ENCODE measurements at places on chromosomes 4 and X. TPM values are rescaled to one million over a fixed set of nuclear protein-coding genes. Genes with fewer than 3 reads are reported as not detected.

GRID2 gene
- not detected for total RNA-seq

CPXCR1 gene
- not detected for total RNA-seq

GRCh38 chr4:37946503-37947179, 13.6 kb upstream of the PTTG2 start:
- DNase-seq = no peak

POLR2B gene
- 103 TPM for total RNA-seq

GRCh38 chr4:157824021-157824420, 348.8 kb downstream of the GASK1B start:
- DNase-seq = no peak

DNA sequence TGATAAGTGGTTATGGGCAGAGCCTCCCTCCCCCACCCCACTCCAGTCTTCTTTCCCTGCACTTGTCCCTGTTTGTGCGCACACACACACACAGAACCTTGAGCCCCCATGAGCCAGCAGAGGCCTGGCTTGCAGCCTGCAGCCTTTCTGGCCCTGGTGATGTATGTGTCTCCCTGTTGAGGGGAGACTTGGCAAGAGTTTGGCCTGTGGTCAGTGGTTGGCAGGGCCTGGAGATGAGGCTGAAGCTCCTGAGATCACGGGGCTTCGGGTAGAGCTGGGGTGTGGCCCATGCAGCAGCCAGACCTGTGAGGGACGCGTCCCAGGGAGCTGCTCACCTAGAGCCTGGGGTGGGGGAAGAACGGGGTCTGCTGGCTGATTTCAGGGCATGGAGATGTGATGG, 2.3 kb downstream of the GPR173 start:
- peak; percentile 32 for DNase-seq

DNA sequence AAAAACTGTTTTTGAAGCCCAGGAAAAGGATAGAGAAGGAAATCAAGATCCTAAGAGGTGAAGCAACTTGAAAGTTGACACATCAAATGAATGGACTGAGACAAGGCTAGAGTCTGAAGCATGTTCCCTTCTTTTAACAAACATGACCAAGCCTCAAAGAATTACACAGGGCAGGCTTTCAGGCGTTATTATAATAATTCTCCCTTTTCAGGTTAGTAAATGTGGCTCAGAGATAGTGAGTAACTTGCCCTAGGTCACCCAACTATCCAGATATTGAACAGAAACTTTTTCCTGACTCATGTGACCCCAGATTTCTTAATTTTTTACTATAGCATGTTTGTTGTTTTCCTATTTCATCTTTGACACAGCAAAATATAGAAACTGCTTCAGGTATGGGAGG, 91.7 kb downstream of the PPP1R2C start:
- no peak for DNase-seq

CT45A1 gene
- not detected for total RNA-seq

ANXA3 gene
- 10.8 TPM for total RNA-seq

SMIM43 gene
- total RNA-seq = 3.4 TPM

GRCh38 chr4:153467897-153468262, 1.7 kb downstream of the TMEM131L start:
- no peak for DNase-seq

- no peak for DNase-seq
Observed at GRCh38 chr4:83894831-83895230, 358.9 kb downstream of the GPAT3 start.

DNA sequence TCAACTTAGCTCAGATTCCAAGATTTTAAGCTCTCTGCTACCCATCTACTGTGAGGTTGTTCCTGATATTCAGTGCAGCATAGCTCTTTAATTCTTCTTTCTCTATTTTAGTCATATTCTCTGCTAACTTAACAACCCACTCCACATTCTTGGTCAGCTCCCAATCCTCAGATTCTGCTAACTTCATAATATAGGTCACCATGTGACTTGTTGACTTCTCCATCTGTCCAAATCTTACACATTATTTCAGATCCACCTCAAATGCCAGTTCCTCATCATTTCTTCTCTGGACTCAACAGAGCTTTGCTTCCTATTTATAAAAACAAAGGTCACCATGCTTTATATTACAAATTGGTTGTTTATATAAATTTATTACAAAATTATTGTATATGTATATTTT, 29.3 kb upstream of the RXFP1 start:
- no peak for DNase-seq

GRCh38 chr4:110211007-110211769, 12.8 kb upstream of the ELOVL6 start:
- DNase-seq = peak; percentile 3

- DNase-seq = no peak
Observed at GRCh38 chrX:104172121-104172520, 5.9 kb downstream of the FAM199X start.

- no peak for DNase-seq
Observed at GRCh38 chr4:182213004-182213403, 30.2 kb upstream of the TENM3 start.

DNA sequence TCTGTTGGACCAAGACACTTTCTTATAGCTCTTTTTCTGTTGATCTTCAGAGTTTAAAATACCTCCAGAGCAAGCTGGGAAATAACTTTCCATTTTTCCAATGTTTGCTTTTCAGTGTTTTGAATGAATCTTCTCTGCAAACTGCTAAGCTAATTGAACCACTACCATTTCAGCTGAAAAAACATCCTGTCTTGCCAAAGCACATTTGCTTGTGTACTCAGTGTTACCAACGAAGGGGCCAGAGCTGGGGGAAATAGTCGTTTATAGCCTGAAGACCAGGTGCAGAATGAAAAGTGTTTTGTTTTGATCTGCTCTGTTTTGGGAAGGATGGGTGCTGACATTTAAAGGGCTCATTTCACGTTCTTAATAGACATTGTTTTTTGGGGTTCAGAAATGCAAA, 88.4 kb upstream of the CLNK start:
- no peak for DNase-seq

IGFBP7 gene
- total RNA-seq = 332 TPM

DMD gene
- total RNA-seq = 11.5 TPM

DNA sequence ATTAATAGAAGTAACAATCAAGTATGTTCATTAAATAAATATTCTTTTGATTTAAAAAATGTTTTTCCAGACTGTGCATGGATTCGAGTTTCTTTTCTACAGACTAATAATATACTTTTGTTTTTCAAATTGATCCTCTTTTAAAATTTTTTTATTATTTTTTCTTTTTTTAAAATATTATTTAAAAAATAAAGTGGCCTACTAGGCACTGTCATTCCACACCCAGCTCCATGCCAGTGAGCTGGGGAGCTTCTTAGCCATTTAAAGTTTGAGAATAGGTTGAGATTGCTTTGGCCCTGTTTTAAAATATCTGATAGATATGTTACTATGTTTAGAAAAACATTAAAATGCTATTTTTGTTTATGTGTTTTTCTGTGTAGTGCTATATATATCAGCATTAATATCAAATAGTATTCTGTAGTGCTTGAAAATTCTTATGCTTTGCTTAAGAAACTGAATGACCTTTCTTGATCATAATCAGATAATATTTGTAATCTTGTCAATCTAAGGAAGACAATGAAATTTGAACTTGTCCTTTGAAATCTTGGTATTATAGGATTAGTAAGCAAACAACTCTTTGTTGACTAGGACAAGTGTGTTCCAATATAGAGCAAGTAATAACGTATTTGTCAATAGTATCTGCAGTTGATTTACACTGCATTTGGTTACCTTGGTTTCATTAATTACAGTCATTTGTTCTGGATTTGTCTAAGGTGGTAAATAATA, 12.6 kb downstream of the PCDH10 start:
- no peak for DNase-seq

ENOX2 gene
- total RNA-seq = 9.1 TPM

DNA sequence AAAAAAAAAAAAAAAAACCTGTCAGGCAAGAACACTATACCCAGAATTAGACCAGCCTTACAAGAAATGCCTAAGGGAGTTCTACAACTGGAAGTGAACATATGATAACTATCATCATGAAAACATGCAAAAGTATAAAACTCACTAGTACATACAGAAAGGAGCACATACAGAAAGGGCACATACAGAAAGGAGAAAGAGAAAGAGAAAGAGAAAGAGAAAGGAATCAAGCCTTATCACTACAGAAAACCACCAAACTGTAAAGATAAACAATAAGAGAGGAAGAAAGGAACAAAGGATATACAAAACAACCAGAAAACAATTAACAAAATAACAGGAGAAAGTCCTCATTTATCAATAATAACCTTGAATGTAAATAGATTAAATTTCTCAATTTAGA, 50.4 kb downstream of the PHKA1 start:
- DNase-seq = no peak

DNA sequence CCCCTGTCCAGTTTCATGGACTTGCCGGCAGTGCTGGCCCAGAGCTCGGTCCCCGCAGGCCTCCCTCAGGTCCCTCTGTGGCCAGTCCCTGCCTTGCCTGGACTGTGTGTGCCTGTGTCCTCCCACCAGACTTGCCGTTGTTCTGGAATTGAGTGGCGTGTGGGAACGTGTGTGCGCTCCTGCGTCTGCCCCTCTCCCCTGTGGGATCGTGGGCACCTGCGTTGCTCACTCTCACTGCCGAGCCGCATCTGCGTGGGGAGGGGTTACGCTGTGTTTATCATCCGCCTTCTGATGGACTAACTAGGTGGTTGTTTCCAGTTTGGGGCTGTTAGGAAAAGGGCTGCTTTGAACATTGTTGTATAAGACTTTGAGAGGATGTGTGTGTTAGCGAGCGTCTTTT, 21.2 kb downstream of the PCGF3 start:
- no peak for DNase-seq

- no peak for DNase-seq
Observed at GRCh38 chr4:156710365-156711192, 261.0 kb downstream of the PDGFC start.

- DNase-seq = no peak
Observed at GRCh38 chrX:155148724-155149537, 67.3 kb upstream of the VBP1 start.

DNA sequence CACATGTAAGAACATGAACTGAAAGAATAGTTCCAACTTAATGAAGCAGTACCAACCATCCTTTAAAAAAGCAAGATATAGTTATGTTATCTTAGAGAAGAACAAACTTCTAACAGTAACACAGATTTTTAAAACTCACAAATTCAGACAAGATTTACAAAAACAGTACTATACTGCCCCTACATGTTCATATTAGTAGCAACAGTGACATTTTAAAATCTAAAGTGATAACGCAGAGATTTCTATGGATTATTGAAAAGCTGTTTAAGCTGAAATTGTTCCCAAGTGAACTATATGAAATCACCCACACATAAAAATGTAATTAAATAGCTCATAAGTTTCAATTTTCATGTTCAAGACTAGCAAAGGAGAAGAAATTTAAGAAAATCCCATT, 166.0 kb downstream of the FBXW7 start:
- DNase-seq = no peak

DNA sequence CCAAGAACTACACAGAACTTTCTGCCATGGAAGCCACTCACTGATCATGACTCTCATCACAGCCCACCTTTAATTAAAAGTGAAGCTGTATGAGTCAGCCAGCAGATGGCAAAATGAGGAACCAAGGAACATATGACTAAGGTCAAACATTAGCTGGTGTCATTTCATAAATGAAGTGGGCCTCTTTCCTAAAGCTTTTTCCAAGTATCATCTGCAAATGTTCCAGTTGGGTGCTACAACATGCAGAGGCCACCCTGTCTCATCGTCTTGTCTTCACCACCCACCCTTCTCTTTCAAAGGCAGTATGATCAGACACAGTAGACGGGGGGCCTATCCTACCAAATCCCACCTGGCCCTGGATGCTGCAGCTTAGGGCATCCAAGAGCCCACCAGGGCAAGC, 9.2 kb upstream of the EOLA1 start:
- DNase-seq = no peak

DNA sequence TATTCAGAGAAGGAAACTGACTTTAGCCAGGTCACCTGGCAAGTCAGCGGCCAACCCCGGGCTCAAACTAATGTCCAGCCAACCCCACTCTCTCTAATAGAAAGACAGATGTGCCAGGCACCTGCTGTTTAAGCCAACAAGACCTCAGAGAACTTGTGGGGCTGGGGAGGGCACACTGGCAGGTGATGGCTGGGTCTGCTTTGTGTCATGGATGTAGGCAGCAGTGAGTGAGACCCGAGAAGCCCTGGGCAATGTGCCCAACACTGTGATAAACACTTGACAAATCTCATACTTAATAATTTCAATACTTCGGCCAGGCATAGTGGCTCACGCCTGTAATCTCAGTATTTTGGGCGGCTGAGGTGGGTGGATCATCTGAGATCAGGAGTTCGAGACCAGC, 9.0 kb upstream of the CD99L2 start:
- DNase-seq = no peak

DNA sequence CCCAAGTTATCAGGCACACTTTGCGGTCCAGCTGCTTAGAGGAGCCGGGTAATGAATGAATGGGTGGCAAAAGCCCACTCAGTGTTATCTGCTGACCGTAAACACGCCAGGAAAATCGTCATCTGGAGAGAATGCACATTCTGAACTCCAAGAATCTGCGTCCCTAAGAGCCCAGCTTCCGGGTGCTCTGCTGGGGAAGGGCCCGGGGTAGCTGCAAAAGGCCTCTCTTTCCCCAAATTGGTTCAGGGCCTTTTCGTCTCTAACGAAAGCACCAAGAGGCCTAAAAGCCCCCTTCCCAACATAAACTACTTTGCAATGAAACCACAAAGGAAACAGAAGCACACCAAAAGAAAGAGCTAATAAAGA, 1.6 kb upstream of the SFRP2 start:
- DNase-seq = no peak

LPAR4 gene
- total RNA-seq = not detected

DNA sequence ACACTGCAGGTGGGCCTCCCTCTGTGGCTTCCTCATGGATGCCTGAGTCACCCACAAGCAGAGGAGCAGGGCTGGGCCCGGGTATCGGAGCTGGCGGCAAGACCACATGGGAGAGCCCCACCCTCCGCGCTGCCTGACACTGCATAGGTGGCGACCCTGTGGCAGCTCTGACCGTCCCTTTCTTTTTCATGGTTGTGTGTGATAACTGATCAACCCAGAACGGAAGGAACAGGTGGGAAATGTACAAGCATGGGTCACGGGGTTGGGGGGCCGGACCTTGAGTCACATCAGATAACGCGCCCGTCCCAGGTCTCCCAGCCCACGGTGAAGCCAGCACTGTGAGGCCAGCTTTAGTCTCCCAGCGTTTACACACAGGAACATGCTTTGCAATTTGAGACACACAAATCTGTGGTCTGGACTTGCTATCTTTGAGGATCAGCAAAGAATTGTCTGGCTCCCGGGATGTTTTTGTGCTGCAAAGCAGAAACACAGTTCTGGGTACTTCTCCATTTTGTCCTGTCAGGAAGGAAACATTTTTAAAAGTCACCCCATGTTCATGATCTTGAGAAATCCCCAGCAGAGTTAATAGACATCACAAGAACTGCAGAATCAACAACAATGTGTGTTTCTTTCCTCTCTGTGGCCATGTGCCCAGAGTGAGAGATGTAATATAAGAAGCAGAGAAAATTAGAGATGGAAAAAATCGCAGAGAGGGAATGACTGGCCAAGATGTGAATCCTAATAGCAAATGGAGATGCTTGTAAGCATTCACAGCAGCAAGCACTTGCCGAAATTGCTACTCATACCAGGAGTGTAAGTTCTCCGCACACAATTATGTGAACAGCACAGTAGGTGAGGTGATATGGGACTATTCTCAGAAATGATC, 70.1 kb upstream of the CBR4 start:
- DNase-seq = no peak

GRCh38 chrX:57573754-57574153, 18.1 kb upstream of the ZXDB start:
- DNase-seq = no peak

SYP gene
- total RNA-seq = 0.63 TPM

- DNase-seq = no peak
Observed at GRCh38 chr4:124201636-124202035, 510.9 kb downstream of the ANKRD50 start.

CSAG3 gene
- not detected for total RNA-seq

GAGE12J gene
- not detected for total RNA-seq

Data from MG63 (cell line).